ENCODE measurements at places on chromosomes 5 and 9. TPM values are rescaled to one million over a fixed set of nuclear protein-coding genes. Genes with fewer than 3 reads are reported as not detected.
A peak's percentile ranks its signal among the peaks of the same experiment; 100 is the strongest.

GRCh38 chr5:98464737-98465330 is 308.6 kb upstream of the RGMB start:
- H3K27me3 ChIP-seq: no peaks in the 10 kb centered on the region
- H3K4me3 ChIP-seq: no peak overlapping the region
- no peaks in the 10 kb centered on the region for H3K36me3 ChIP-seq

DNA sequence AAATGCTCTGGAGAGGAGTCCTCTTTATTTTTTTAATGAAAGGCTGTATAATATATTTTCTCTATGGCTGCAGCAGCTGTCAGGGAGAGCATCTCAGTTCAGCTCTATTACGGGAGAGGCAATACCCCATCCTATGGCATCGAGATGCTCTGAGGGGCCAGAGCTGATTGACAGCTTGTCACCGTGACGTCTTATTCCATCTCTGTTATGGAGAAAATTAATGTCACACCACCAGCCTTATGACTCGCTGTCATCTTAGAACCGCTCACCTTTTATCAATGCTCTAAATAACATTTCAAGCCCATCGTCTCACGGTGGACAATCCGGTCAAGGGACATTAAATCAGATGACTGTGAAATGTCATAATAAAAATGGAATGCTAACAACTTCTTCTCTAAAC is 273.5 kb downstream of the SLF1 start:
- H3K4me3 ChIP-seq: no peak overlapping the region
- H3K27ac ChIP-seq: no peak overlapping the region
- H3K27me3 ChIP-seq: no peaks in the 10 kb centered on the region
- H3K4me1 ChIP-seq: no peaks in the 10 kb centered on the region
- H3K36me3 ChIP-seq: no peaks in the 10 kb centered on the region
- no peak for DNase-seq

DNA sequence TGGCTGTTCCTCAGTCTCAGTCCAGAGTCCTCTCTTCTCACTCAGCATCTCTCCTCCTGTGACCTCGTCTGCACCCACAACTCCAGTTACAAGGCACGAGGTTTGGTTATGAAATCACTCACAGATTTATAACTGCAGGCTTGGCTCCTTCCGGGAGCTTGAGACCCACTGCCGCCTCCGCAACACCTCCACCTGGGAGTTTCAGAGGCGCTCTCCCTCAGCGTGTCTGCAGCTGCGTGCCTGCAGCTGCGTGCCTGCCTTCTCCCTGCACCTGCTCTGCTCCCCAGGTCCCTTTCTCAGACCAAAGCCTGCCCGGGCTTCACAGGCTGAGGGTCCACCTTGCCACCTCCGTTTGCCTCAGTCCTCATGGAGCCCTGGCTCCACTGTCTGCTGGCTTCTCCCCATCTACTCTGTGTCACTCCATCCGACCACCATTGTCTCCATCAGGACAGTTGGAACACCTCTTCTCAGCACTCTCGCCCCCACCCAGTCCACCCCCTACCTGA is 51.5 kb downstream of the HRH2 start:
- H3K27ac ChIP-seq: no peak overlapping the region
- no peaks in the 10 kb centered on the region for H3K4me1 ChIP-seq
- H3K27me3 ChIP-seq: no peaks in the 10 kb centered on the region

DNA sequence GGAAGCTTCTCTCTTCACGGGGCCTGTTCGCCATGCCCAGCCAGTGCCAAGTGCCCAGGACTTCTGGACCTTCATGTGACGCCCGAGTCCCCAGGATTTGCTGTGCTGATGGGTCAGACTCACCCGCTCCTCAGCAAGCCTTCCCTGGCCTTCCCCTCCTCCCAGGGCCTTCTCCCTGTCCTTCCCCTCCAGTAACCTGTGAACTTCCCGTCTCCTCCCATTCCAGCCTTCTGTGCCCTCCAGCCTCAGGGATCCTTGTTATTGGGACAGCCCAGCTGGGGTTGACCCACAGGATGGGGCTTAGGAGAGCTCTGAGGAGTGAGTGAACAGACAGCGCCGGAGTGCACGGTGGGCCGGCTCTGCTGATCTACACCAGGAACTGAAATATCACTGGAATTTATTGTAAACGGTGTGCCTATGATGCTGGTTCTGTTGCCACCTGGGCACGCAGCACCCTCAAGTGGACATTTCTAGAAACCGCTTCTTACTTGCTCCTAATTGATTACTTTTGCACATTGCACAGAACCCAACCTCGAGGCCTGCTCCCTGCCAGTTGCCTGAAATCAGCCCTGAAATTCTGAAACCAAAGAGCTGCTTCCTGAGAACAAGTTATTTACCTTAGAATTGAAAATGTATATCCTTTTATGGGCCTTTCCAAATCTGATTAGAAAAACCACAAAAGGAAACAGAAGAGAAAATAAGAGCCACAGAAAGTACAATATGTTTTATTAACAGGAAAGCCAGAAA is 1.5 kb downstream of the SPAAR start:
- H3K4me3 ChIP-seq: no peak overlapping the region
- H3K4me1 ChIP-seq: peaks cover 9% of the 10 kb centered on the region
- H3K27me3 ChIP-seq: no peaks in the 10 kb centered on the region
- no peaks in the 10 kb centered on the region for H3K36me3 ChIP-seq

GRCh38 chr5:32044939-32045338 is 129.2 kb downstream of the GOLPH3 start:
- H3K4me1 ChIP-seq: no peaks in the 10 kb centered on the region
- H3K4me3 ChIP-seq: no peak overlapping the region
- H3K36me3 ChIP-seq: peaks cover 20% of the 10 kb centered on the region
- H3K27me3 ChIP-seq: no peaks in the 10 kb centered on the region

DNA sequence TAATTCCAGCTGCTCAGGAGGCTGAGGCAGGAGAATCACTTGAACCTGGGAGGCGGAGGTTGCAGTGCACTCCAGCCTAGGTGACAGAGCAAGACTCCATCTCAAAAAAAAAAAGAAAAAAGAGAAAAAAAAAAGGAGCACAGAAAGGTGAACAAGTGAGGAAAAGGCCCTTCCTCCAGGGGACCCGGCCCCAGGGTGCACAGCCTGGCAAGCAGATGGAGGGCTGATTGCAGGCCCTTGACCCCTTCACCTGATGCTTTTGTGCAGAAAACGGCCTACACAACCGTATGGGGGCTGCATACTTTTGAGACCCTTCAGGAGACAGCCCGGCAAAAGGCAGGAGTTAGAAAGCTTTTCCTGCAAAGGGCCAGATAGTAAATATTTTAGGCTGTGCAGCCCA is 33.9 kb downstream of the HRH2 start:
- H3K27me3 ChIP-seq: no peaks in the 10 kb centered on the region
- no peak overlapping the region for H3K4me3 ChIP-seq
- H3K4me1 ChIP-seq: no peaks in the 10 kb centered on the region
- H3K36me3 ChIP-seq: peaks cover 2% of the 10 kb centered on the region

- no peak overlapping the region for H3K27ac ChIP-seq
- no peaks in the 10 kb centered on the region for H3K27me3 ChIP-seq
- no peaks in the 10 kb centered on the region for H3K36me3 ChIP-seq
- H3K4me3 ChIP-seq: no peak overlapping the region
Measured at GRCh38 chr5:171728686-171729085, 56.9 kb upstream of the SMIM23 start.

GRCh38 chr5:160303690-160304089 is 8.7 kb downstream of the CCNJL start:
- no peak overlapping the region for H3K27ac ChIP-seq
- peaks cover 37% of the 10 kb centered on the region for H3K36me3 ChIP-seq
- H3K4me1 ChIP-seq: no peaks in the 10 kb centered on the region
- DNase-seq: no peak
- H3K27me3 ChIP-seq: no peaks in the 10 kb centered on the region
- no peak overlapping the region for H3K4me3 ChIP-seq

DNA sequence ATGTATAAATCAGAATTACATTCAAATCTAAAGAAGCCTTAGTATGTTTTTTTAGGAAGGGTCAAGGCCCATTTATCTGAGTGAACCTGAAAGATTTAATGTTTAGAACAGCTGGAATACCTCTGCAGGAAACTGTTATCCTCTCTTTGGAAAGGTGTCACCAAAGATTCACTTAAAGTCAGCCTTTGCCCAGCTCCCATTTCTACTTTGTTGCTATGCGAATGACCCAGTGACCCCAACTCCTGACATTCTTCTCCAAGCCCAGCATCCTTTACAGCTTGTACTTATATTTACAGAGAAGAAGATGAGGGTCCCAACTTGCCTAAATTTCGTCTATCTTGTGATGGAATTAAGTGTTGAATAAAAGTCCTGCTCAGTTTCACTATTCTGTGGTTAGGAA is 1198.6 kb downstream of the CDH12 start:
- no peak overlapping the region for H3K4me3 ChIP-seq
- no peaks in the 10 kb centered on the region for H3K36me3 ChIP-seq
- no peak for DNase-seq
- H3K4me1 ChIP-seq: no peaks in the 10 kb centered on the region
- no peaks in the 10 kb centered on the region for H3K27me3 ChIP-seq
- H3K27ac ChIP-seq: no peak overlapping the region

DNA sequence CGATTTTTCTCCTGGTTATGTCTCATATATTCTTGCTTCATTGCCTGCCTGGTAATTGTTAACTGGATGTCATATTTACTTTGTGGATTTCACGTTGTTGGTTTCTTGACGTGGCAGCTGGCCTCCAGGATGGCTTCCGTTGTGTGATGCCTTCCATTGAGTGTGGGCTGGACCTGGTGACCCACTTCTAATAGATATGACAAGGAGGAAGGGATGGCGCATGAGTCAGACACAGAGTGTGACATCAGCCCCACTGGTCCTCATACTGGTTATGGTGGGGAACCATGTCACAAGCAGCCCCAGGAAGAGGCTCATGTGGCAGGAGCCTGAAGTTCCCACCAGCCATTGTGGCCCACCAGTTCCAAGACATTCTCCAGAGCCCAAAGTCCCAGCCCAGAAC is 6.4 kb upstream of the PAEP start:
- no peaks in the 10 kb centered on the region for H3K36me3 ChIP-seq
- no peak overlapping the region for H3K27ac ChIP-seq
- no peaks in the 10 kb centered on the region for H3K27me3 ChIP-seq
- H3K4me1 ChIP-seq: no peaks in the 10 kb centered on the region
- H3K4me3 ChIP-seq: no peak overlapping the region

GRCh38 chr5:9356351-9356825 is 189.5 kb downstream of the SEMA5A start:
- no peaks in the 10 kb centered on the region for H3K27me3 ChIP-seq
- no peak for DNase-seq
- H3K27ac ChIP-seq: no peak overlapping the region
- H3K36me3 ChIP-seq: no peaks in the 10 kb centered on the region

DNA sequence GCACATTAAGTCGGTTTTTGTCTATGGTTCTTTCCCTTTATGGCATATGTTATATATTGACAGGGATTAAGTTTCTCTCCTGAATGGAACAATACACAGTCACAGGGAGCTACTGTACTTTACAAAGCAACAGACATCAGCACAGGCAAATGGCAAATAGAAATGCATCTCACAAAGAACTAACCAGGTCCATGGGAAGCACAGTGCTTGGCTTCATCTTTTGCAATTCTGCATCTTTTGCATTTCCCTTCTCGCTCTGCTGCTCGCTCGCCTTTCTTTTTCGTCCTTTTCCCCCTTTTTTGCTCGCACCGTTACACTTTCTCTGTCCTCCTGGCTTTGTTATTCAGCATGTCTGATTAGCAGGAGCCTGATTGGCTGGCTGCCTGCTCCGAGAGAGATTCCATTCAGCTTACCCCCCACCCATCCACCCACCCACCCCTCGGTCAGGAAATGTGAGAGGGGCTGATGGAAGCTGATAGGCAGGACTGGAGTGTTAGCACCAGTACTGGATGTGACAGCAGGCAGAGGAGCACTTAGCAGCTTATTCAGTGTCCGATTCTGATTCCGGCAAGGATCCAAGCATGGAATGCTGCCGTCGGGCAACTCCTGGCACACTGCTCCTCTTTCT is at the start of gene ADAMTSL1:
ADAMTSL1 (plus strand) TSS at position 502 of the 628 bp plus-strand sequence; CDS start at position 582, 80 bp downstream.
- H3K4me1 ChIP-seq: peaks cover 2% of the 10 kb centered on the region
- no peaks in the 10 kb centered on the region for H3K27me3 ChIP-seq
- no peak within 1 kb of the TSS for H3K27ac ChIP-seq
- DNase-seq: peak; percentile 94
- H3K4me3 ChIP-seq: peak within 1 kb of the TSS; percentile 46

DNA sequence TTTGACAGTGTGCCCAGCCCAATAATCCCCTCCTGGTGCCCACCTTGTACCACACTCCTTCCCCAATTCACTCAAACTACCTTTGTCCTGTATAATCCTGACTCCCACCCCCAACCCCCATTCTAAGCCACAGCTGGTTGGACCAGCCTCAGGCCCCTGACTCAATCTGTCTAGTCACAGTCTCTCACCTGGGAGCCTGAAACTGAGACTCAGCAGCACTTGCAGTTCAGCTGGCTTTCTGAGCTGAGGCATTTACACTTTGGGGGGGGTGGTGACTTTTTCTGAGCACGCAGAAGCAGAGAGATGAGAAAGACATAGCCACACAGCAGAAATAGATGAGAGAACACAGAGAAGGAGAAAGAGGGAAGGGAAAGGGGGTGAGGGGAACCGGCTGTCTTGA is 247.3 kb downstream of the MAN2A1 start:
- no peak overlapping the region for H3K27ac ChIP-seq
- no peak for DNase-seq
- H3K36me3 ChIP-seq: no peaks in the 10 kb centered on the region
- H3K27me3 ChIP-seq: no peaks in the 10 kb centered on the region

DNA sequence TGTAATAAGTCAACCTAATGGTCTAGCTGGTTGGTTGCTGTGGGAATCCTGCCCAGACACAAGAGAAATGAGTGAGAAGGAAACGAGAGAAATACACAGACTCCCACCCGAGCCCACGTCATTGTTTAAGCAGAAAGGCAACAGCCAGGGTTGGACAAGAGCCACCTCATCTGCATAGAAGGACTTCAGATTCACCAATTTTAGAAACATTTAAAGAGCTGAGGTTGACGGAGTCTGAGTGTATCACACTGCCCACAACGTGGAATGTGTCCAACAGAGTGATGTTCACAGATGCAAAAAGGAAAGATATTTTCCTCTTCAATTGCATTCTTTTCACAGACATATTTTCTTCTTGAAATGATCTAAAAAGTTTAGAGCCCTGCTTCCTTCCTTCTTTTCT is 349.5 kb downstream of the AGTPBP1 start:
- H3K27me3 ChIP-seq: no peaks in the 10 kb centered on the region
- no peak overlapping the region for H3K27ac ChIP-seq
- no peak for DNase-seq

IL4 gene
- total RNA-seq: not detected

AGXT2 gene
- total RNA-seq: not detected

SLC6A18 gene
- not detected for total RNA-seq

TAF1L gene
- not detected for total RNA-seq

ZFYVE16 gene
- 21.9 TPM for total RNA-seq

ARID3C gene
- total RNA-seq: not detected

C9orf72 gene
- total RNA-seq: 17.0 TPM

CTXN3 gene
- not detected for total RNA-seq

NCBP1 gene
- 55.7 TPM for total RNA-seq

STXBP1 gene
- 22.3 TPM for total RNA-seq

C5orf58 gene
- total RNA-seq: 1.4 TPM

WHRN gene
- total RNA-seq: 2.2 TPM

RLN1 gene
- total RNA-seq: 0.39 TPM

Measured in H9 (cell line).